ENCODE measurements at places on chromosomes 12 and 14. TPM values are rescaled to one million over a fixed set of nuclear protein-coding genes. Genes with fewer than 3 reads are reported as not detected.

Gene PTGDR
- total RNA-seq = 0.29 TPM

Gene MMP14
- total RNA-seq = 410 TPM

Gene KLRC1
- not detected for total RNA-seq

Gene TAS2R7
- not detected for total RNA-seq

Gene UBR7
- 17.0 TPM for total RNA-seq

Gene PLEKHH1
- 0.12 TPM for total RNA-seq

Gene FAIM2
- 209 TPM for total RNA-seq

Gene TAS2R9
- not detected for total RNA-seq

Gene GALNT8
- not detected for total RNA-seq

Gene OAS2
- total RNA-seq = 8.3 TPM

Gene AMIGO2
- total RNA-seq = 0.75 TPM

Gene PAH
- not detected for total RNA-seq

Gene KLHDC1
- total RNA-seq = 3.2 TPM

Gene DYRK4
- total RNA-seq = 35.8 TPM

Data from cardiac ventricle fibroblast (primary cell).